ENCODE measurements at places on chromosomes 5 and 9.

DNA sequence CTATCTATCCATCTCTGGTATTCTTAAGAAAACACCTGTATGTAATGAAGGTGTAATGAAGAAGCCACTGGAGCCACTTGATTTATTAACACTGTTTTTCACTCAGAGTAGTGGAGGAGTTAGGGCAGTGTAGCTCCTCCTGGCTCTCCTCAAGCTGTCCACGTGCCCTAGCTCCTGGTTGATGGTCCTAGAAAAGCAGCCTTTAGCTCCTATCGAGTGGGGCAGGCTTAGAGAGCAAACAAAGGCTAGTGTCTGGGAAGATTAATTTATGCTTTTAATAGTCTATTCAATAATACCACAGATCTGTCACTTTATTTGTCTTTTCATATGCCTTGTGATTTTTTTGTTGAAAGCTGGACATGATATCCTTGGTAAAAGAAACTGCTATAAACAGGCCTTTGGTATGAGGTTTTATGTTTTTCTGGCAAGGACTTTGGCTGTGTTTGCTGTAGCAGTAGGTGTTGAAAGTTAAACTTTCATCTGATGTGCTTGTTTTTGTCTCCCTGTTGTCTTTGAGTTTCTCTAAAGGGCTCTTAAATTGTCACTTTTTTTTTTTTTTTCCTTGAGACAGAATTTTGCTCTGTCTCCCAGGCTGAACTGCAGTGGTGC lies 141.1 kb downstream of the GCNT1 start:
- no peak for DNase-seq

DNA sequence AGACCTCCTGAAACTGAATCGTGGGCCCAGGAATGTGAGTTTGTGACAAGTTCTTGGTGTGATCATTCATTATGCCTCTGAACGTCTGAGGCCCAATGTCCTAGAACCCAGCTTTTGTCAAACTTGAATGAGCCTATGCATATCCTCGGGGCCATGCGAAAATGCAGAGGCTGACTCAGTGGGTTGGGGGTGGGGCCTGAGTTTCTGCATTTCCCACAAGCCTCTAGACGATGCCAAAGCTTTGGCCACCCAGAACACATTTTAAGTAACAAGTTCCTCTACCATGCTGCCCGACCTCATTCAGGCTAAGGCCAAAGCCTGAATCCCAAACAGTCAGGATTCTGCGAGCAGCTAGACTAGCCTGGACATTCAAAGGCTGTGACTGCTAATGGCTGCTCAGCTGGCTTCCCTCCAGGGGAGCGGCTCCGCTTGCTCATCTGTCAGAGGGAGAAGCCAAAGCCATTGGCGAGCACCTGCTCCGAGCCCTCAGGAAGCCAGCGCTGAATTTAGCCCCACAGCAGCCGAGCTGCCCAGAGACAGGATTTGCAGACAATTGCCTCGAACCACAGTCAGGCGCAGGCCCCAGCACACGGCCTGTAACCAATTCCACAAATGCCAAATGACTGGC lies 177.5 kb downstream of the ZDHHC21 start:
- DNase-seq: no peak

DNA sequence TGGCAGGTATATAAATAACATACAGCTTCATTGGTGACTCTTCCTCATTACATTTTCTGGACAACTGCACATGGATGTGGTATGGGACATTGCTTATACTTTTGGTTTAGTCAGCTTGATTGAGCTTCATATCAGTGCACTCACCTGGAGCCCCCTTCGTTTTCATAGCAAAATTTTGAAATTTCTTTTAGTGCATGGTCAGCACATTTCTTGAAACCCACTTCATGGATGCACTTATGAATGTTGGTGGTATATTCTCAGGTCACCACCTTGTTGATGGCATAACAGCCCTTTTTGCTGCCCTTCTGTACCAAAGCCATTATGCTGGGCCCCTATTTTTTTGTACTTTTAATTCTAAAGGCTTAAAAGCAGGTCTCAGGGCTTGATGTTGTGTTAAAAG lies 16.7 kb upstream of the LRRC70 start:
- DNase-seq: no peak

DNA sequence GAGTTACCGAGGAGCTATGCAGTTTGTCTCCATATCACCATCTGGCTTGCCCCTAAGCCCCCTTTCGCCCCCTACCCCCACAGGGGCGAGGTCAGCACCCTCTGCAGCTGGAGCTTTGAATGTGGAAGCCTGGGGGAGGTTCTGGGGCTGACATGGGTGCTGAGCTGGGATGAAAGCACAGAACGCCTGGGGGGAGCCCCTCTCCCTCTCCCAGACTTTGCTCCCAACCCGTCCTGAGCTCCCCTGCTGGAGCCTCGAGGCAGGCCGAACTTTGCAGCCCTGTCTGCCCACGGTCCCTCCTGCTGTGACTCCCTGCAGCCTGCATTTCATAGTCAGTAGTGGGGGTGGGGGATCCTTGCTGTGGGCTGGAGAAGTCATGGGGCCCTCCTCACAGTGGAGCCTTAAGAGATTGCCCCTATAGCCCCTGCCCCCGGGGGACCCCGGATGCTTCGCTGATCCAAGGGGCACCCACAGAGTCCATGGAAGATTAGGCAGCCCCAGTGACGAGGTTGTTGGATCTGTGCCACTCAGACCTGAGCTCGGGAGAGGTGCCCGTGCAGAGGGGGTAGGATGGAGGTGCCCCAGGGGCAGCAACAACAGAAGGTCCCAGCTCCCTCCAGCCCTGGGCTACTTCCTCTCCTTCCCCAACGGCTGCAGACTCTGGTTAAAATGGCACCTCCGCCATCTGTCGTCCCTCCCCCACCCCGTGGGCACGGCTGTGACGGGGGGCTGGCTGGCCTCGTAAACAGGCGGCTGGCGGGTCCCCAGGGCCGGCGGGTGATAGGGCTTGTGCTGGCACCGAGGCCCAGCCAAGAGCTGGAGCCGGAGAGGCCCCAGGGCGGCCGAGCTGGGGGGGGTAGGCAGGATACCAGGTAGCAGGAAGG lies 162.0 kb downstream of the C9orf50 start:
- no peak for DNase-seq

GRCh38 chr9:123445116-123445515 lies 89.1 kb downstream of the CRB2 start:
- DNase-seq: no peak

All from AG04450 (cell line).